ENCODE measurements at places on chromosomes 5 and 9. TPM values are rescaled to one million over a fixed set of nuclear protein-coding genes. Genes with fewer than 3 reads are reported as not detected.
A peak's percentile ranks its signal among the peaks of the same experiment; 100 is the strongest.

- no peak overlapping the region for H3K4me3 ChIP-seq
- H3K27me3 ChIP-seq: no peaks in the 10 kb centered on the region
- DNase-seq: no peak
- peak overlapping the region; percentile 13 for H3K27ac ChIP-seq
- H3K36me3 ChIP-seq: no peaks in the 10 kb centered on the region
These were observed 204.7 kb downstream of the ARRDC3 start for GRCh38 chr5:91178461-91178860.

- no peaks in the 10 kb centered on the region for H3K36me3 ChIP-seq
- H3K4me3 ChIP-seq: no peak overlapping the region
- DNase-seq: no peak
- H3K27me3 ChIP-seq: no peaks in the 10 kb centered on the region
These were observed 721.3 kb upstream of the SEMA6A start for GRCh38 chr5:117295941-117296340.

DNA sequence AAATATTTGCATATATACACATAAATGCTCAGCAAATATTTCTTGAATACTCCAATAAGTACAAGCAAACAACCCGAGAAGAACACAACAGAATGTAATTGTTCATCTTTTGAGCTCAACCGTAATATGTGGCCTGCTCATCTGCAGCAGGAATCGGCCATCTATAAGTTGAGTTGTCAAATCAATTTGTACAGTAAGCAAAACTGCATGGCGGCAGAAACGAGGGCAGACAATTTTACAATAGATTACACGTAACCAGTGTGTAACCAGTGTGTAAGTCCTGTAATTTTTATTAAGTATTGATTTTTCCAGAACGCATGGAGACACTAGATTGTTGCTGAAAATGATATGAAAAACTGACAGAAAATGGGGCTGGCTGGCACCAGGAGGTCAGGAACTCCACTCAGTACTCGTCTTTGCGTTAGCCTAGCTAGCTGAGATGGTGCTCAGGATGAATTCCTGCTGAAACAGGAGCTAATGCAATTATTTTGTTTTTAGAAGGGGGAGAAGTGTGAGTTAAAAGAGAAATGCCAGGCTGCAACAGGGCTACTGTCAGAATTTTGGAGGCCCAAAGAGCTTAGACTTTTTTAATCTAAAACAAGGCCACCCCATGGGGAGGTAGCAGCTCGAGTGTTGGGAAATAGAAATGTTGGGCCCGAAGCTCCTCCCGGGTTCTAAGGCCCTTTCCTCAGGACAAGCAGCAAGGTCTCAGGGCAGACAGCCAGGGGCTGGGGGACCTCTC, 682 bp downstream of the DHX29 start:
- peaks cover 8% of the 10 kb centered on the region for H3K4me1 ChIP-seq
- DNase-seq: peak; percentile 12
- peaks cover 20% of the 10 kb centered on the region for H3K36me3 ChIP-seq

DNA sequence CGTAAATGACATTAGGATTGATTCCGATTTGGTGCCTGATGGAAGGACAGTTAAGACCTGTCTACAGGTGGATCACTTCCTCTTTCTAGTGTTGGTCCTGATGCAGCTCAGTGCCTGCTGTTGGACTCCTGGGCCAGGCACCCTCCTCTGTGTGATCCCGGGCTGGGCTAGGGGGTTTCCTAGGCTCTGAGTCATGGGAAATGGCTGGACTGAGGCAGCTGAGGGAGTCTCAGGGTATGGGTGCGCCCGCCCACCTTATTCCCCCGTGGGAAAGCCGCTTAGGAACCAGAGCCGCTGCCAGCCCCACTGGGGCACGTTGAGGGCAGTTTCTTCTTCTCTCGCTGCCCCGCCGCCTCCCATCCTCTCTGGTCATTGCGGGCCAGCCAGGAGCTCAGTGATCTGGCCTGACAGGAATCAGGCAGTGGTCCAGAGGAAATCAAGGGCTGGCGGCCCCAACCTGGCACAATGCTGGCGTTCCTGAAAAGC, 12.9 kb downstream of the TCF7 start:
- peaks cover 39% of the 10 kb centered on the region for H3K4me1 ChIP-seq
- no peak overlapping the region for H3K27ac ChIP-seq
- no peak for DNase-seq
- H3K36me3 ChIP-seq: no peaks in the 10 kb centered on the region

DNA sequence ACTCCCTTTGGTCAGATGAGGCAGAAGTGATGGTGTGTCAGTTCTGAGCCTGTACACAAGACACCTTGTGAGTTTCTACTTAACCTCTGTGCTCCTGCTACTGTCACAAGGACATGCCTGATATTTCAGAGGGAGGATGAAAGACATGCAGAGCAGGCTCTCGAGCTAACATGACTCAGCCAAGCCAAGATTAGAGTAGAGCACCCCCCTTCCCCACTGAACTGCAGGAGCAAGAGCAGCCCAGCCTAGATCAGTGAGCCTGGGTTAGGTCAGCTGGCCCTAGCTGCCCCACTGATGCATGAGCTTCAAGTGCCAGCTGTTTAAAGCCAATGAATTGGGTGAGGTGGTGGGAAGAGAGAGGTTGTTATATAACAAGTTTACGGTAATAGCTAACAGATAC, 36.7 kb downstream of the BRINP1 start:
- no peaks in the 10 kb centered on the region for H3K4me1 ChIP-seq
- 0 out of 2 replicates have a peak, but pooled peaks cover 4% of the 10 kb centered on the region for H3K36me3 ChIP-seq
- peaks cover 2% of the 10 kb centered on the region for H3K27me3 ChIP-seq
- H3K4me3 ChIP-seq: no peak overlapping the region

DNA sequence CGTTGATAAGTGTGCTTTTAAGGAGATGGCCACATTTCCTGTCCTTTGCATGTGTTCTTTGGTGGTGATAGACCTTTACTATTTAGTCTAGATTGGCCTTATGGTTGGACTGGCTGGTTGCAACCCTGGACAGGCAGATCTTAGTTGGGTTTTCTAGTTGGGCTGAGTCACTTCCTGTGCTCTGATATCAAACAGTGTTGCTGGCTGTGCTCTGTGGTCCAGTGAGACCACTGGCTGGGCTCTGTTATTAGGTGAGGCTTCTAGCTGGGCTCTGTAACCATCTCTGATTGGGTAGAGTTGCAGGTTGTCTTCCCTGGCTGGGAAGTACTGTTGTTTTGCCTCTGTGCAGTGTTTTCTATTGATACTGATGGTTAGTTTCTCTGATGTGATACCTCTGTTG, 432.5 kb downstream of the LRRC70 start:
- H3K36me3 ChIP-seq: peaks cover 14% of the 10 kb centered on the region
- no peak for DNase-seq
- H3K27ac ChIP-seq: no peak overlapping the region

- H3K27me3 ChIP-seq: no peaks in the 10 kb centered on the region
- no peaks in the 10 kb centered on the region for H3K36me3 ChIP-seq
- peak overlapping the region; percentile 79 for H3K4me3 ChIP-seq
- H3K27ac ChIP-seq: peak overlapping the region; percentile 92
These were observed 18.3 kb downstream of the ASPN start for GRCh38 chr9:92463984-92464383.

DNA sequence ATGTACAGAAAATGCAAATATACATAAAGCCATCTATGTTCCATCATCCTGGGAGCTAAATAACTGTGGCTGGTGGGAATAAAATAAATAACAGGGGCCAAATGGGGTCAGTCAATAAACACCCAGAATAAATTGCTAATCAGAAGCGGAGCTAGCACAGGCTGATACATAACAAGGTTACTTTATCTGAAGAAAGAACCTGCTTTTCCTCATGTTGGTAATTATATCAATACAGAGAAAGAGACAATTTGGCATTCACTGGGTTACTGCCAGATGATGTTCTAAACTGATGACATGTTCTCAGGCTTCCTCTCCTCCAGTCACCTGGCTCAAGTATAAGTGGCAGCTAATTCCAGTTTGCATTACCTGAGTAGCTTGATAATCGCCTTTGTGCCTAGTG, 144.9 kb upstream of the CD180 start:
- no peaks in the 10 kb centered on the region for H3K36me3 ChIP-seq
- H3K4me3 ChIP-seq: no peak overlapping the region
- peaks cover 6% of the 10 kb centered on the region for H3K27me3 ChIP-seq

Gene TLE1
- total RNA-seq: 13.5 TPM

Gene DAB2IP
- 24.4 TPM for total RNA-seq

Gene ITK
- not detected for total RNA-seq

Gene MARCOL
- not detected for total RNA-seq

All from HFFc6 (cell line).